Mesenteric fat pad (tissue), 1 donor: ENCODE measurements at places on chromosomes 2 and 18. TPM values are rescaled to one million over a fixed set of nuclear protein-coding genes. Genes with fewer than 3 reads are reported as not detected.

CD8A gene
- 2.8 TPM for total RNA-seq

SCN2A gene
- total RNA-seq, result 0.16 TPM

SH3YL1 gene
- 16.7 TPM for total RNA-seq

ZNF804A gene
- not detected for total RNA-seq

SCN9A gene
- 5.7 TPM for total RNA-seq

RMDN2 gene
- total RNA-seq, result 8.4 TPM

SH3BP4 gene
- total RNA-seq, result 20.5 TPM

ANKMY1 gene
- 11.4 TPM for total RNA-seq

SLC30A3 gene
- total RNA-seq, result not detected

IRS1 gene
- total RNA-seq, result 17.0 TPM

- no peak for DNase-seq
These were observed 33.6 kb upstream of the VWC2L start for GRCh38 chr2:214377286-214377624.

- DNase-seq, result peak; percentile 65
These were observed 33.5 kb upstream of the GPC1 start for GRCh38 chr2:240401781-240402551.

DNA sequence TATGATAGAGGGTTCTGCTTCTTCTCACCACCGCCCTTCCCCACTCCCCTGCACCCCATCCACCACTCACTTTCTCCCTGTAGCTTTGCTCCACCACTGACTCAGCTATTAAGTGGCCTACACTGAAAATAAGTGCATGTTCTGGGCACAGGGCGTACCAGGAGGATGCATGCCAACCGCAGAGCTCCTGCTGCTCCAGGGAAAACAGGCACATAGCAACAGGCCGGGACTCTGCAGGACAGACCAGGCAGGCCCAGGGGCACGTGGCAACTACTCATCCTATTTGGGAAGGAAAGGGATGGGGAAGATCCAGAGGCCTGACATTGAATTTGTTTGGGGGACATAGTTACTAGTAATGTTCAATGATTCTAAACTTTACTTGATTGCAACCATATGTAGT is 28.4 kb downstream of the ARL4C start:
- DNase-seq, result peak; percentile 33

- DNase-seq, result no peak
These were observed 169.7 kb downstream of the HAUS1 start for GRCh38 chr18:46273861-46274260.

- no peak for DNase-seq
These were observed 1.0 kb downstream of the IL1A start for GRCh38 chr2:112783187-112783714.

DNA sequence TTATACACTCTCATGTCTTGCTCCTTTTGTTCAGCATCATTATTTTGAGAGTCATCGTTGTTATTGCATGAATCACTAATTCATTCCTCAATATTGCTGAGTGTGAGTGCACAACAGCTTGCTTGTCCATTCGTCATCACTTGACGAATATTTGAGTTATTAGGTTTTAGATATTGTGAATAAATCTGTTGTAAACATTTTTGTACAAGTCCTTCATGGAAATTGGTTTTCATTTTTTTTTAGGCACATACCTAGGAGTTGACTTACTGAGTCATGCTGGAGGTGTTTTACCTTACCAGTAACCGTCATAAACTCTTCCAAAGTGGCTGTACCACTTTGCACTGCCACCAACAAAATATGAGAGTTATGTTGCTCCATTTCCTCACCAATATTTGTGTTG is 84.2 kb upstream of the NCK2 start:
- no peak for DNase-seq

DNA sequence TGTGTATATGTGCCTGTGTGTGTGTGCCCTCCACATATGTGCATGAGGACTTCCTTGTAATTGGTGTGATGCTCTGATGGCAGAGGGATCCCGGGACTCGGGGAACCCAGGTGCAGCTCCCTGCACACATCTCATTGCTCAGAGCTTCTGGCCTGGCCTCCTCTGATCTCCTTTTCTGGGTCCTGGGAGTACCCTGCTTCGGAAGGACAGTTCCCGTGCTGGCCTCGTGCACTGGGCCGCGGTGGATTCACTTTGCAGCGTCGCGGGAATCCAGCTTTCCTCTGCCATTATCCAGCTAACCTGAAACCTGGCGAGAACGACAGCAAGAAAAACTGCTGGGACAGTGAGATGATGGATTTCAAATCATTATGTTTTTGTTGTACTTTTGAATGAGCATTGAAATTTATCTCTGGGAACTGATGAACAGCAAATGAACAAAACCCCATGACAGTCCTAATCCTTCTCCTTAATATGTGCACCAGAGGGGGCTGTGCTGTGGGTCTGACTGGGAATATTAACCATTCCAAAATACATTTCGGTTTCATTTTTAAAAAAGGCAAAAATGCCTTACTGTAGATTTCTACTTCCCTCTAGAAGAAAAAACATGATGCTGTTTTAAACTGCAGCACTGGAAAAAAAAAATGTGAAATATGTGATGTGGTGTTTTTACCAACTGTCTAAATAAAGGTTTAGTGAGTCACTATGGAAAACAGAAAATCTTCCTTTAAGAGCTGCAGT is 78.2 kb downstream of the PTGR3 start:
- DNase-seq, result peak; percentile 76

GRCh38 chr2:157349949-157350515 is 24.4 kb upstream of the ERMN start:
- no peak for DNase-seq

- no peak for DNase-seq
These were observed 48.9 kb downstream of the TSN start for GRCh38 chr2:121804340-121804739.

DNA sequence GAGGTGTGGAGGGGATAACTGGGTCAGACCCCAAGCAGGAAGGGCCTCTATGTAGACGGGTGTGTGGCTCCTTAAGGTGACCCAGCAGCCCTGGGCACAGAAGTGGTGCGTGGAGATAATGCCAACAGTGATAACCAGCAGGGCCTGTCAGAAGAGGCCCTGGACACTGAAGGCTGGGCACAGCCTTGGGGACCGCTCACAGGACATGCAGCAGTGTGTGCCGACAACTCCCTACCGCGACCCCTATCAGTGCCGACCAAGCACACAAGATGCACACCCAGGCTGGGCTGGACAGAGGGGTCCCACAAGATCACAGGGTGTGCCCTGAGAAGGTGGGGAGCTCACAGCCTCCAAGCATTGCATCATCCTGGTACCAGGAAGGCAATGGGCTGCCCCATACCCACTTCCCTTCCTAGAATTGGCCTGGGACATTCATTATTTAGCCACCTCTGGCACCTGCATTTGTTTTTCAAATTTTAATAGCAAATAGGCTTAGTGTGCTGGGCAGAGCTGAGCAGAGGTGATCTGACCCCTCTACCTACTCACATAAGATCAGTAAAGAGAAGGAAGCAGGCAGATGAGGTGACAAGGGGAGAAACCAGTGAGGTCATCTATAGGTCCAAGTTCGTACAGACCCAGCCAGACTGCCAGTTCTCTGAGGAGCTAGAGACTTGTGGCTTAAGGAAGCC is 55.2 kb downstream of the BCL11A start:
- no peak for DNase-seq

DNA sequence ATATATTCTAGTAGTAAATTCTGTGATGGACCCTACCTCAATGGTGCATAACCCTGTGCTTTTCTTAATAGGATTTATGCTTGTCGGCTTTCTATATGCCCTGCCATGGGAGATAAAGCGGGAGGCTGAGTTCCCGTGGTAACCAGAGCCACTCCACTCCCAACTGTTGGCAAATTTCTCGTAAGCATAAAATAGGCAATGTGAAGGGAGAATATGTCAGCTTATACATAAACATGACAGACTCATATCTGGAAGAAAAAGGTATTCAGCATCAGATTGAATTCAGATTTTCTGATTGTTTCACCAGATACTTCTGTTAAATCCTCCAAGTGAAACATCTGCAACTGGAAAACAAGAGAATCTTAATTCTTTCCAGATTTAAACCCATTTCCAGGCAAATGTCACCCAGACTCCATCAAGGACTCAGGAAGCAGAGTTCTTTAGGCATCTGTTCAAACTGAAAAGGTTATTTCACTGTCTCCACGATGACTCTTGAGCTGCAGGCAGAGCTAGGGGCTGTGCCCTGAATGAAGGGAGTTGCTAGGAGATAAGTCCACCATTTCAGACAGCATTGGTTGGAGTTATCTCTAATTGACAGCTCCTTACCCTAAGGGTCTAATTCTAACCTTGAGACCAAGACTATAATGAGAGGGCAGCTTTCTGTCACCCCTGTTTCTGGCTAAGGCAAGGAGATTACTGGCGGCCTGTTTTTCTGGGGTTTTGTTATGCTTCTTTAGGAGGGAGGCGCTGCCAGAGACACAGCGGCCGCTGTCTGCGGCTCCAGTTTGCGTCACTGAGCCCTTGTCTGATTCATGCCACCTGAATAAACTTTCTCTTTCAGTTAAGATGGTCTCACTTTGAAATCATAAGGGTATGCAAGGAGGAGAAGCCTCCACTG is 381.3 kb downstream of the SOX11 start:
- DNase-seq, result no peak

DNA sequence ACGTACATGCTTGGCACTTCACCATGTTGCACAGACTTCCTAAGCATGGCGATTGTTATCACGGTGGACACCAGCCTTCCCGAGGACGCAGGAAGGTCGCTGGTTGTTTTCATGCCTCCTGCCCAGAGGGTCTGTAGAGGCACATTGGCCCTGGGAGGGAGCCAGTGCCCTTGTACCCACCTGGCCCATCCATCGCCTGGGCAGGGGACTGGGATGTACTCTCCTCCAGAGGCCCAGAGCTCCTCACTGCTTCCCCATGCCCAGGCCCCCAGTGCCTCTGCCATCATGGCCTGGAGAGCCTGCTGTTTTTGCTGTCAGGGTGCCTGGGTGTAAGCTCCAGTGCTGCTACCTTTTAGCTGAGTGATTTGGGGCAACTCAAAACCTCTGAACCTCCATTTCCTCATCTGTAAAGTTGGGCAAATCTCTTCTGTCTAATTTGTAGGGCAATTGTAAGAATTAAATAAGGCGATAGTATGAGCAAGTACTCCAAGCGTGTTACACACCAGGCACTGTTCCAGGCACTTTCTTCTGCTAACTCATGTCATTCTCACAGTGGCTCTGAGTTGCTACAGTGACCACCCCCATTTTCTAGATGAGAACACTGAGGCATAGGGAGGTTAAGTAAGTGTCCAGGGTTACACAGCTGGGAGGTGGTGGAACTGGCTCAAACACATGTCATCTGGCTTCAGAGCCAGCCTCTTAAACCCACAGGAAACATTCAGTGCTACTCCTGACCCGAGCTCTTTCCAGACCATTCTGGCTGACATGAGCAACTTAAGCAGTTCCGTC is 45.3 kb downstream of the GREB1 start:
- DNase-seq, result no peak

DNA sequence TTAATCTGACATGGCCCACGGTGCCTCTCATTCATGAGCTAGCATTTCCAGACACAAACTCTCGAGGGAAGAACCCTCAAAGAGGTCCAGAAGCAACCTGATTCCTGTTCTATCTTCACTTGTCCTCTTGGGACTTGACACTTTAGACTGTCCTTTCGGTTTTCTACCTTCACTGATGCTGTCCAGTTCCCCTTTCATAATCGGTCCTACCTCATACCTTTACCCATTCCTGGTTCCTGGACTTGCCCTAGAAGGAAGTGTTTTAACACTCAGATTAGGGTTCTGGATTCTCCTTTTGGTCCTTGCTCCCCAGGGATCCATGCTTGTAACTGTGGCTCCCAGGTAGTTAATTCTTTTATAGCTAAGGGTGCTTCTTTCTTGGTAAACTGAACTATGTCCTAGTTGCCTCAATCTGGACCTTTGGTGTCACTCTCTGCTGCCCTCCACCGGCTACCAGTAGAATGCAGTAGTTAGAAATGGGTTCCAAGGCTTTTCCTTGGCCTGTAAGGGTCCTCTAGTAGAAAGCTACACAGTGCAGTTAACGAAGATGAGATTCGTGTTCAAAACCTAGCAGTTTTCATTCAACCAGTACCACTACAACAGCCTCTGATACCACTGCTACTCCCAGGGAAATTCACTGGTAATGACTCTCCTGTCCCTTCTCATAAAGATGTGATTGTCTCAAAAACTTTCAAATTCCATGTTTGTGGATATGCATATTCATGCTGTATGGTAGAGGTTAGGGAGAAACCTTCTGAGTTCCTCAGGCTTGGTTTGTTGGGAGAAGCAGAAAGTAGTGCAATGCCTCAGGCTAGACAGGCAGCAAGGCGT is 178.1 kb upstream of the CYP26B1 start:
- no peak for DNase-seq

- no peak for DNase-seq
These were observed 277.9 kb downstream of the NDUFA10 start for GRCh38 chr2:239747274-239747673.

GRCh38 chr2:188512456-188512855 is 220.8 kb downstream of the GULP1 start:
- DNase-seq, result no peak

DNA sequence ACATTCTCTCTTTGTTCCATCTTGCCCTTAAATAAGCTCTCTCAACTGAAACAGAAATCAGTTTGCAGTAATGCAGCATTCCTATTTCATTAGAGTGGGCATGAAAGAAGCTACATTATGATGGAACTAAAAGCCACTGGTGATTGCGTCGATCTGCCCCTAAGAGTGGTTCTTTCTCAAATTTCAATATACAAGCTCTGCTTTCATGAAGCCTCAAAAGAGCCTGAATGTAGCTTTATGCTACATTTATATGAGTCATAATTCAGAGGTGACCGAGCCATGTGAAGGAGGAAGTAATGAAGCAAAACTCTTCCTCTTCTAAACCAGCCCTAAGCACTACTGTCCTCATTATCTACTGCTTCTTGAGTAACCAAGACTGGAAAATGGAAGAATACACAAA is 64.8 kb upstream of the CYTIP start:
- no peak for DNase-seq

DNA sequence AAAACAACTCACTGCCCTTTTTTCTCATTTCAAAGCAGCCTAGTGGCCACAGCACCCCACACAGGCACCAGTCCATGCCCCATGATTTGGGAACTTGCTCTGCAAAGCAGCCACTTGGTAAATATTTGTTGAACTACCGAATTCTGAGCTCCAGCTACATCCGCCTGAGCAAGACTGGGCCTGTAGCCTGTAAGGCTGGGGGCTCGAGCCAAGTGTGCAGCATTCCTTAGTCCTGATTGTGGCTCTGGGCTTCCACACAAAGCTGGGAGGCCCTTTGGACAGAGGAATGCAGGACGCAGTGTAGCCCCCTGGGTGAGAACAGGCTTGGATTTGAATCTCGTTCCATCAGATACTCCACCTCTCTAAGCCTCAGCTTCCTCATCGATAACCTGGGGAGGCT is 88.4 kb downstream of the ACTR2 start:
- no peak for DNase-seq

DNA sequence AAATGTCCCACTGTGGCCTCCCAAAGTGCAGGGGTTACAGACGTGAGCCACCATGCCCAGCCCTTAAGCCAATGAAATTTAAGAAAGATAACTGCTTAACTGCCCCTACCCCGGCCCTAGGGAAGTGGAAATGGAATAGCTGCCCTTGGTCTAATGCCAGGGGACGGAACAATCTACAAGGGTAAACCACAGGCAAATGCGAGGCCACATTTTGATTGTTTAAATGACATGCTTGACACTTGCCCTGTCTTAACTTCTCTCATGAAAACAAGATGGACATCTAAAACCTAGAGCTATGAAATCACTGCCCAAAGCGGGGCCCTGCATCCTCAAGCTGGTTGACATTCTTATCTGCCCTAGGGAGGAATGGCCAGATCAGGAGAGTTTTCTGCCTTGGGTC is 5.5 kb upstream of the ITSN2 start:
- no peak for DNase-seq

GRCh38 chr2:227022608-227023007 is 141.4 kb downstream of the COL4A4 start:
- DNase-seq, result no peak

GRCh38 chr2:168330624-168331423 is 83.4 kb upstream of the STK39 start:
- no peak for DNase-seq
